AG09309 (cell line): ENCODE measurements at places on chromosomes 5 and 9.

DNA sequence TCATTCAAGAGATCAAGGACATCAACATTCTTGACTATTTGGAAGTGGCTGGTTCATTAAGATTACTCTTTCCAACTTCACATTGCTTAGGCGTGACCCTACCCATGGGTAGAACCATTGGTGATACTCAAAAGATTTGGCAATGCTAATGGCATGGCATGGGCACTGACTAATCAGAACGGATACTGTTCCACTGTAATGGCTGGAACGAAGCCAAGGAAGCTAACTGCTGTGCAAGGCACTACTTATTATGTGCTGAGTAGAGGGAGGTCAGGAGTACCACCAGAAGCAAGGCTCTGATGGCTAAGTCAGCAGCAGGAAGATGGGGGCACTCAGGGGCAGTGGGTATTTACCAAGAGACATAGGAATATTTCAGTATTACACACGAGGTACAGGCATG lies 31.9 kb downstream of the GNA14 start:
- no peak for DNase-seq

- DNase-seq = no peak
Observed at GRCh38 chr5:100165309-100165708, 369.9 kb upstream of the FAM174A start.

- DNase-seq = no peak
Observed at GRCh38 chr9:1354606-1355005, 304.4 kb downstream of the DMRT2 start.

DNA sequence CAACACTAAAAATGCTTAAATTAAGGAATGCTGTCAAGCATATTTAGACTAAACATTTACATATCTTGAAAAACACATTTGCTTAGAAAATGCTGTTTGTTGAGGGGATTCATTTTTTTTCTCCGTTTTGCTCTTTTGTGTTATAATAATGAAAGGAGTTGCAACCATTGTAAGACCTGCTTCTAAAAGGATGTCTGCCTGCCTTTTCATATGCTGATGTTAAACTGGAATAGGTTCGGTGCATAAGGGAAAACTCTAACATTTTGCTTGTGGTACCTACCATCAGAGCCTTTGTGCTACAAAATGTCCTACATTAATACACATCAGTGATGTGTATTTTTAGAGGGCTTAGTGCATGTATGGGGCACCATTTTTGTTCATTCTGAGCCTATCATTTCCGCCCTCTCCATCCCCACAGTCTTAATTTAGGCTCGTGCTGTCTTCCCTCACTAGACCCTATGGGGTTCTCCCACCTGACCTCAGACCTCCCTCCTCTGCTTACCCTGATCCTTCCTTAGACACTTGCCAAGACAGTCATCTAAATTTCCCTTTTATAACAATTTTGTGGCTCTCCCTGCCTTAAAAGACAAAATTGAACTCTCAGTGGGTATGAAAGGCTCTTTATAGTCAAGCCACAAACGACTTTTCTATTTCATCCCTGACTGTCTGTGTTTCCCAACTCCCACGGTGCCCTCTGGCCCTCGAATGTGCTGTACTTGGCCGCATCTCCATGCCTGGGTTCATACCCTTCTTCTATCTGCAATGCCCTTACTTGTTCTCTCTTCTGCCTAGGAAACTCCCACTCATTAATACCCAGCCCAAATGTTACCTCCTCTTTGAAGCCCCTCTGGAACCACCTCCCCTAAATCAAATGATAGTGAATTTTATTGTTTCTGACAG lies 61.2 kb downstream of the CMYA5 start:
- no peak for DNase-seq

DNA sequence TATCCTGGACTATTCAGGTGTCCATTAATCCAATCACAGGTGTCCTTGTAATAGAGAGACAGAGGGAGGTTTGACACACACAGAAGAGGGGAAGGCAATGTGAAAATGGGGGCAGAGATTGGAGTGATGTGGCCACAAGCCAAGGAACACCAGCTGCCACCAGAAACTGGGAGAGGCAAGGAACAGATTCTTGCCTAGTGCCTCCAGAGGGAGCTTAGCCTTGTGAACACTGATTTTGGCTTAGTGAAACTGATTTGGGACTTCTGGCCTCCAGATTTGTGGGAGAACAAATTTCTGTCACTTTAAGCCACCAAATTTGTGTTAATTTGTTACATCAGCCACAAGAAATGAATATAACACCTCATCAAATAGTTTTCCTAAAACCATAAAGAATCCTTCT lies 416.2 kb downstream of the ENC1 start:
- no peak for DNase-seq

DNA sequence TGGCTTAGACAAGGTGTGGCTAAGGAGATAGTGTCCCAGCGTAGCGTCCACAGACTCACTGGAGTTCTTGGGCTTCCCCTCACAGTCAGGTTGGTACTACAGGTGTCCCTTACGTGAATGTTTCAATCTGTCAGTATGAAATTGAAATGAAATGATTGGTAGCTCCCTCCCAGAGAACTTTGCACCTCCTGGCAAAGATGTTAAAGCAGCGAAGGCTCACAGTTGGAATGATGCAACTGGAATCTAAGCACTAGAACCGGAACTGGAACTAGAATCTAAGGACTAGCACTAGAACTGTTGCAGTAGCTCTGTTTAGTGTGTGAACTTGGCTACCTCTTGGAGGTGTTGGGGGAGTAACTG lies 1.1 kb downstream of the SLC31A1 start:
- DNase-seq = peak; percentile 23

DNA sequence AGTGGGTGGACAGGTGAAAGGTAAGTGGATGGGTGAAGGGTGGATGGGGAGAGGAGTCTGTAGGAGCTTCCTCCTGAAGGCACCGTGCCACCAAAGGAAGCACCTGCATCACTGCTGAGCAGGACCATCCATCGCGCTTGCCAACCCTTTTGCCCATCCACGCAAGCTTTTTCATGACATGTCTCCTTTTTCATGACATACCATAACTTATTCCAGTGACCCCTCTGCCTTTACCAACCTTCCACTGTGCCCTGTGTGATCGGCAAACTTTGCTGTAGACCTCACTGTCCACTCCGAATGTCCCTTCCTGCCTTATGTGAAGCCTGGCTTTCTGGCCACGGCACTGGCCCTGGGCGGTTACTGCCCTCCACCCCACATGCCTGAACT lies 13.4 kb downstream of the FLT4 start:
- no peak for DNase-seq

DNA sequence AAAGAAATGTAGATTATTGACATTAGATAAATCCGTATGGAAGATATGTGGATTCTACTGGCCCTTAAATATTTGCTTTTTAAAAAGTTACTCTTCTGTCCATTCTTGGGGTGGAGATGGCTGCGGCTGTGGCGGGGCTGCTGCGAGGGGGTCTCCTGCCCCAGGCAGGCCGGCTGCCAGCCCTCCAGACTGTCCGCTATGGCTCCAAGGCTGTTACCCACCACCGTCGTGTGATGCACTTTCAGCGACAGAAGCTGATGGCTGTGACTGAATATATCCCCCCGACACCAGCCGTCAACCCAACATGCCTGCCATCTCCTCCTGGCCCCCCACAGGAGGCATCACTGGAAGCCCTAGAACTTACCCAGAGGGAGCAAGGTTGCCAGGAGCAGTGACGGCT lies 50.7 kb downstream of the FAM170A start:
- DNase-seq = no peak

GRCh38 chr9:128160603-128160987 lies 530 bp downstream of the BBLN start:
- DNase-seq = no peak
